ENCODE measurements at places on chromosomes 2 and 18.

DNA sequence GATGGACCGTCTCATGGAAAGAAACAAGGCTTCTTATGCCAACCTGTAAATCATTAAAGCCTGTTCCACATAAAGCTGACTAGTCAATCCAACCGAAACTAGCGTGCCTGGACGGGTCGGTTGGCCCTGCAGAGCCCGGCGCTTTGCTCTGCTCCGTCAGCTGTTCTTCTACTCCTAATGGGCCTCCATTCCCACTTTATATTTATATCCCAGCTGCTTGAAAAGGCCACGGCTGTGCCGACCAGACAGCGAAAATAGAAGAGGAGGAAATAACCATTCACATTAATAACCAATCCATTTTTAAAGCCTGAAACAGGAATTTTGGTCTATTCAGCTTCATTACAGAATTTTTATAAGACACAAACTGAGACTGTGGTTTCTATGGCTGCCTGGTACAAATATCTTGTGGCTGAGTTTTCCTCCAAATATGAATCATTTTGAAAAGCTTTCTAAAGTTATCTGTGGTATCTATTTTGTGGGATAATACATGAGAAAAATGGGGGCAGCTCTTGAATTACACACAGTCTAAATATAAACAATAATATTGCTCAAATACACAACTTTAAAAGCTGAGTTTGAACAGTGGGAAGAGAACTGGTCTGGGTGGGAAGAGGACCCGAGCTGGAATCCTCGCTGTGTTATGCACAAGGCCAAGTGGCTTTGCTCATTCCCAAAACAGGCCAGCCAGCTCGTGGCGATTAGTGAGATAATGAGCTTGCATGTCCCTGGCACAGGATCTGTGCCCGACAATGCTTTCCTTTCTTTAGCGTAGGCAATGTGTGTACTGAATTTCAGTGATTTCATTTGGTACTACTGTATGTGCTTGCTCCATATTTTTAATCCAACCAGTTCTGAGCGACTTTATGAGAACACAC lies 10.5 kb upstream of the FAM124B start:
- DNase-seq, result no peak

DNA sequence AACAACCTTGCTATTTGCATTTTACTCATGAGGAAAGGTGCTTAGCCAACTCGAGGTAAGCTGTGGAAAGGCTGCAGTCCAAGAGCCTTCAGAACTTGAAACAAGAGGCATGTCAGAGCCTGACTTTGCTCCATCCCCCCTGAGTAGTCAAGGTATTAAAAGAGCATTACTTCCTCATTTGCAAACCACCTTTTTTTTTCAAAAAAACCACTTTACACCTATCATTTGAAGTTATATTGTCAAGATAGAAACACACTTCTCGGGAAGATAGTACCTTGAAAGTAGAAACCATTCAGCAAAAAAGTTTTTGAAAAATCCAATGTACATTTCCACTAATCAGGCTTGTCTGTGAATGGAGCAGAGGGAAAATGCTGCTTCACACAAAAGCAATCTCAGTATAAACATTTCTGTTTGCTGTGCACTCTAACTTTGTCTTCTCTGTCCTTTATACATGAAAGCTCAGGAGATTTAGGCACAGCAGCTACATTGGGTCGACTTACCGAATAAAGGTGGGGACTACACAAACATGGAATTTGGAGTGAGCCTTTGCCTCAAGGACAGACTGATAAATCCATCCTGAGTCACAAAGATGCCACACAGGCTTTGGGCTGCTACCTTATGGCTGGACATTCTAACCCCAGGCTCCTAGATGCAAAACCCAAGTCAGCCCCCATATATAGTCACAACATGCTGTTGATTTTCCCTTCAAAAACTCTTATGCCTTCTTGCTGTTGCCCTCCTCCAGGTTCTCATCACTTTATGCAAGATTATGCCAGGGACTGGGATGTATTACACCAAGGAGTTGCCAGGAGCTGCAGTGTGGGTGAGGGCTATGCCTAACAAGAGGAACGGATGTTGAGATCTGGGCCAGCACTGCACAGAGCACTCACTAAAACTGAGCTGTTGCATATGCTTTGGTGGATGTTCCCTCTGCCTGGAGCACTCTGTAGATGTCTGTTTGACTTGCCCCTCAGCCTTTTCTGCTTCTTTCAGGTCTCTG lies 41.4 kb upstream of the EML4 start:
- DNase-seq, result no peak

- no peak for DNase-seq
These were observed 323.1 kb downstream of the KCNJ3 start for GRCh38 chr2:155021618-155022017.

- no peak for DNase-seq
These were observed 41.3 kb downstream of the CAPN13 start for GRCh38 chr2:30765876-30766470.

DNA sequence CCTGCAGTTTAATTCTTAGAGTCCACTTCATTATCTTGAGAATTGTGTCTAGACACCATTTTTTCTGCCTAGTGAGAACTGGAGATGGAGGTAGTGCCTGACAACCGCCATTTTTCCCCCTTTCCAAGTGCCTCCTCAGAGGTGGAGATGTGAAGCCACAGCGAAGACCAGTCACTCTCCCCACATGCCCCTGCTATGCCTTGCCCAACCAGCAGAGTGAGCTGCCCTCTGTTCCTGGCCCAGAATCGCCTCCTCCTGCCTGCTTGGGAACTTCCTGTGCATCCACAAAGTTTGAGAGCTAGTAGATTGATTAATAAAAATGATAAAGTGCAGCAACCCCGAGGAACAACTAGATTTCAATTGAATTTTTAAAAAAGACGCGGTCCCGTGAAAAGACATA lies 123.3 kb downstream of the CLIP4 start:
- DNase-seq, result no peak

DNA sequence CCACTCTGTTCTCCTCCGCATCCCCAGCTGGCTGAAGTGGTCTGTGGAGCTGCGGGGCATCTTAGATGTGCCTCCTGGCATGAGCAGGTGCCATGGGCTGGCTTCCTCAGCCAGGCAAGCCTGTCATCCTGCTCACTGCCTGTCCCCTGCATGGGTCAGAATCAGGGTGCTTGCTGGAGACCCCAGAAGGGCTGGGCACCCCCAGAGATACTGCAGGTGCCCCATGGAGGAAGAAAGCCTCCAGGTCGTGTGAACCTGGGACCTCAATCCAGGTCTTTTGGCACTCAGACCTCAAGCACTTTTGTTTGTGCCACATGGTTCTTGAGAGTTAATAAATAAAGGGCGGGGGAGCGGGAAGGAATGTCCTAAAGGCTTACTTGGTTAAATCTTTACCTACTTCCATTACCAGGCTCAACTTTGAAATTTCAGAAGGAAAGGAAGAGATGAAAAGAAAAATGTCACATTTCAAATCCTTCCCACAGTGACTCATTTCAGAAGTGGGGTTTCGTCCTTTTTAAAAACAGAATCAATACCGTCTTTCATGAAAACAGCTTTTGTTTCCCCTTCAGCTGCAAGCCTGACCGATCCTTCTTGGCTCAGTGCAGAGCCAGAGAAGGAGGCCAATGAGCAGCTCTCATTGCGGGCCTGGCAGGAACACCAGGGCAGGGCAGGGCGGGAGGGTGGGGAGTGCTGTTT lies 69.9 kb downstream of the RHOB start:
- DNase-seq, result no peak

GRCh38 chr2:201837824-201838431 lies 31.6 kb downstream of the CDK15 start:
- DNase-seq, result no peak

- DNase-seq, result no peak
These were observed 5.5 kb downstream of the PDE11A start for GRCh38 chr2:178066890-178067669.

DNA sequence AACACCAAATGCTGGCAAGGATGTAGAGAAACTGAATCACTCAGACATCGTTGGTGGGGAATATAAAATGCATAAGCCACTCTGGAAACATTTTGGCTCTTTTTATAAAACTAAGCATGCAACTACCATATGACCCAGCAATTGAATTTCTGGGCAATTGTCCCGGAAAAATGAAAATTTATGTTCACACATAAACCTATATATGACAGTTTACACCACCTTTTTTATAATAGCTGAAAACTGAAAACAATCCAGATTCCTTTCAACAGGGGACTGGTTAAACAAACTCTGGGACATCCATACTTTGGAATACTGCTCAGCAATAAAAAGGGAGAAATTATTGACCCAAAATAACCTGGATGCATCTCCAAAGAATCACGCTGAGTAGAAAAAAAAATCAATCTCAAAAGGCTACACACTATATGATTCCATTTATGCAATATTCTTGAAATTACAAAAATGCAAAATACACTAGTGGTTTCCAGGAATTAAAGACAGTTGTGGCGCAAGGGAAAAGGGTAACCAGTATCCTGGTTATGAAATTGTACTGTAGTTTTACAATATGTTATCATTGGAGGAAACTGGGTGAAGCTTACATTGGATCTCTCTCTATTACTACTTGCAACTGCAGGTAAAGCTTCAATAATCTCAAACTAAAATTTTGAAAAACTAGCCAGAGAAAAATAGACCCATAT lies 130.2 kb upstream of the PID1 start:
- DNase-seq, result no peak

GRCh38 chr2:109712746-109713145 lies 81.4 kb upstream of the RGPD5 start:
- no peak for DNase-seq

GRCh38 chr2:8926356-8926755 lies 77.1 kb downstream of the MBOAT2 start:
- no peak for DNase-seq

DNA sequence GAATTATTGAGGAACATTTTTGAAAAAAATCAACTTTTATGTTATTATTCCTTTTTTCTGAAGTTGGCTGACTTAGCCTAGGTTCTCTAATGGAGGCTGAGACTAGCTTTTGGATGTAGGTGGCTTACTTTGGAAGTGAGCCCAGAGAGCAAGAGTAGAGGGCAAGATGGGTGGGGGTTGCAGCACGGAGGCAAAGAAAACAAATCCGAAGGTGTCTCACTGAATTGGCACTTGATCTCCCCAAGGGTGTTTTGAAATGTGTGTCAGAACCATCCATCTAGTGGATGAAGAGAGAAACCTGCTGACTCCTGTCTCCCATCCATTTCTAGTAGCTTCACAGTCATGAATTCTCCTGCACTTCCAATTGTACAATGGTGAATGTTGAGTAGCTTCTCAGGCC lies 390.7 kb downstream of the TMEM182 start:
- DNase-seq, result no peak

GRCh38 chr2:219906114-219907010 lies 278.9 kb downstream of the SLC4A3 start:
- no peak for DNase-seq

DNA sequence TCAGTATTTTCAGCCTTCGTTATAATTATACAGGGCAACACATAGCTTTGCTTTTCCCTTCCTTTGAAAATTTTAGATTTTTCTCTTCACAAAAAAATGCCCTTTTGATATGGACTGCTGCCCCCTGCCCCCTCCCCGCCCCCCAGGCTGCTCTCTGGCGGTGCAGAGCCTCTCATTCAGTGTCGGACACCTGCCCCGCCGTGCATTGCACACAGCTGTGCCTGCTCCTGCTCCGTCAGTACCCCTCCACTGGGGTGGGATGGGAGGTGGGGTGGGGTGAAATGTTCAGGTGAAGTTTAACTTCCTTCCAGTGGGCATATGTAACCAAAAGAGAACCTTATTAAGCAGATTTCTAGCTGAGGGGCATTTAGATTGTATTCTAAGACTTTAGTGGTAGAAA lies 148.0 kb downstream of the CCDC85A start:
- DNase-seq, result no peak

- no peak for DNase-seq
These were observed 142.0 kb downstream of the TMEM18 start for GRCh38 chr2:535222-535621.

- no peak for DNase-seq
These were observed 130.1 kb downstream of the SLC8A1 start for GRCh38 chr2:40321822-40322221.

DNA sequence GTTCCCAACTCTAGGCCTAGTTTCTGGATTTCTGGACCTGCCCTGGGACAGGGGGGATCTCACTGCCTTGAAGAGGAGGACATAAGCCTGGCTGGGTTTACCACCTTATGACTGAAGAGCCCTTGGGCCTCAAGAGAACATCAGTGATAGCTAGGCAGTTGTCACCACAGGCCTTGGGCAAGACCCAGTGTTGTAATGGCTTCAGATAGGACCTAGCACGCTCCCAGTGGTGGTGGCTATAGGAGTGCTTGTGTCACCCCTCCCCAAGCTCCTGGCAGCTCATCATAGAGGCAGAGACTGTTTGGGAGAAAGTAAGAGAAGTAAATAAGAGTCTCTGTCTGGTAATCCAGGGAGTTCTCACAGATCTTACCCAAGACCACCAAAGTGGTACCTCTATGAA lies 19.4 kb upstream of the EVA1A start:
- DNase-seq, result no peak

GRCh38 chr18:56851774-56852173 lies 200.6 kb downstream of the WDR7 start:
- DNase-seq, result no peak

DNA sequence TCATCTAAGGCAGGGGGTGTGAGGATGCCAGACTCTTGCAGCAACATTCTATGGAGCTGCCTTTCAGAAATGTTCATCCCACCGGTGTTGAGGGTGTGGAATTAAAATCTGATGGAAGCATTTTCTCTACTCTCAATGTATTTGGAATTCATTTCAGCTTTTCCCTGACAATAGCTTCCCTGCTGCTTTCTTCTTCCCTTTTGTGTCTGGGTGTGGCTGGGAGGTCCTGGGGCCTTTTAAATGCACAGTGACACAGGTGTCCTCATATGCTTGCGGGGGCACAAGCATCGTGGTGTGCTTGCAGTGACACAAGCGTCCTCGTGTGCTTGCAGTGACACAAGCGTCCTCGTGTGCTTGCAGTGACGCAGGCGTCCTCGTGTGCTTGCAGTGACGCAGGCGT lies 43.4 kb upstream of the ASB18 start:
- DNase-seq, result no peak

DNA sequence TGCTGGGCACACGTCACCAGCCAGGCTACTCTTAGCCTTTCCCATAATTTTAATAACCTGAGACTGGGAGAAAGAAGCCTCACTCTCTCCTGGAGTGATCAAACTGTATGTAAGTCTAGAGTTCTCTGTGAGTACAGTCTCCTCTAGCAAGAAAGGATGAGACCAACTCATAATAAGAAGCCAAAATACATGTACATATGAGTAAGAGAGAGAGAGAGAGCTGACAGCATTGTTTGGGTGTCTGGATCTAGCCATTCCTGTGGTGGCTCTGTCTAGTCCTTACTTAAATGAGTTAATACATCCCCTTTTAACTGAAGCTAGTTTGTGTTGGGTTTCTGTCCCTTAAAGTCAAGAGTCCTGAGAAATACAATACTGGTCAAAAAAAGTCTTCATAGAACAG lies 26.0 kb upstream of the ANXA4 start:
- no peak for DNase-seq

DNA sequence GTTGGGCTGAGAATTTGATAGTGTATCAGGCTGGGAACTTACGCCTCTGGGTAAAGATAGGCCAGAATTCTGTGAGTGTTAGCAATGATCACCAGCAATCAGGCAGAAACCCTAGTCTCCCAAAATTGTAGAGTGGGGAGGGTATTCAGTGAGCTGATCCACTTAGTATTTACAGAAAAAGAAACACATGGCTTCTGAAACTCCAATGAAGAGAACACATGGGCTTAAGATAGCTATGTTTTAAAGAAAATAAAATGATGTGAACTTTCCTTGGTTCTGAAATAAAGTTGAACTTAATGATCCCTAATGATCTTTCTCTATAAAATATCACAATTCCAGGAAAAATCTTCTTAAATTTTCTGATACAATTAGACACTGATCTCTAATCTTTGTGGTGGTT lies 472.8 kb downstream of the DCC start:
- DNase-seq, result no peak

GRCh38 chr2:152950126-152950525 lies 231.7 kb downstream of the ARL6IP6 start:
- DNase-seq, result no peak

Measured in NK-92 treated with Interleukin-12 subunit alpha and Interleukin-12 subunit beta, amount 100 ng/mL, for 24 hours (cell line).